ENCODE measurements at places on chromosomes 16 and 17.

DNA sequence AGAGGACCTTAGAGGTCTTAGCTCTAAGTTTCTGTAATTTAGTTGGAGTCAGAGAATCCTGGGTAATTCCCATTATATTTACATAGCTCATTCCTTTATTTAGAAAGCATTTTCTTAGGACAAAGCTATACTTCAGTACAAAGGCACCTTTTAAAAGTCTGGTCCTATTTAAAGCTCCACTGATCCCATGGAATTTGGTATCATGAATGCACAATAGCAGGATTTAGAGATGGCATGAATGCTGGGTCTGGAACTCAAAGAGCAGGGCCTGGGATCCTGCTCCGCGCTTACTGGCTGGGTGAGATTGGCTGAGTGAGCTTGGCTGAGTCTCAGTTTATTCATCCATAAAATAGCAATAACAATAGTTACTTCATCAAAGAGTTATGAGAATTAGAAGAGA is 4.8 kb downstream of the KRT23 start:
- DNase-seq, result no peak

- DNase-seq, result no peak
Measured at GRCh38 chr16:23383881-23384280, 69.1 kb downstream of the COG7 start.

DNA sequence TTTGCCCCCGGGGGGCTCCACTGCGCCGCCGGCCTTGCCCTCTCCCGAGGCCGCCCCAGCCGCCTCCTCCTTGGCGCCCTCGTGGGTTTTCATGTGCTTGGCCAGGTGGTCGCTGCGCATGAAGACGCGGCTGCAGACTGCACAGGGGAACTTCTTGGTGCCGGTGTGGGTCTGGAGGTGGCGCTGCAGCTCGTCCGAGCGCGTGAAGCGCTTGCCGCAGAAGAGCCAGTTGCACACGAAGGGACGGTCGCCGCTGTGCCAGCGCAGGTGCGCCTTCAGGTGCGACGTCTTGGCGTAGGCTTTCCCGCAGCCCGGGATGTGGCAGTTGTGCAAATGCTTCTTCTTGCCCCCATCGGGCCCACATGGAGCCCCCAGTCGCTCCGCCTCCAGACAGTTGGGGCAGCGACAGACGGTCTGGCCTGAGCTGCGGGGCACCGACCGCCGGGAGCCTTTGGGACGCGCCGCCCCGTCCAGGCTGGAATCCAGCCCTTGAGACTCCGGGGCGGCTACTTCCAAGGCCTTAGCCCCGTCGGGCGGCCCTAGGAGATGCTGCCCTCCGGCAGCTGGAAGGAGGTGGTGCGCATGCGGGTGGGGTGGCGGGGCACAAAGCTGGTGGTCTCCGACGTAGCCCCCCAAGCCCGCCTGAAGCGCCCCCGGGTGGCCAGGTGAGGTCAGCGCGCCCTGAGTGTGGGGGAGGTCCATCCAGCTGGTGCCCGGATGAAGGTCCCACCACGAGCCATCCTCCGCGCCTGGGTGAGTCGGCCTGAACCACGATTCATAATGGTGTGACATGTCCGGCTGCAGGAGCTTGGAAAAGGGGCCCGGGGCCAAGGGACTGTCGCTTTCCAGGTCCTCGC is 3.4 kb downstream of the SP6 start:
- DNase-seq, result no peak

- DNase-seq, result no peak
Measured at GRCh38 chr16:65534121-65534528, 412.3 kb upstream of the CDH11 start.

DNA sequence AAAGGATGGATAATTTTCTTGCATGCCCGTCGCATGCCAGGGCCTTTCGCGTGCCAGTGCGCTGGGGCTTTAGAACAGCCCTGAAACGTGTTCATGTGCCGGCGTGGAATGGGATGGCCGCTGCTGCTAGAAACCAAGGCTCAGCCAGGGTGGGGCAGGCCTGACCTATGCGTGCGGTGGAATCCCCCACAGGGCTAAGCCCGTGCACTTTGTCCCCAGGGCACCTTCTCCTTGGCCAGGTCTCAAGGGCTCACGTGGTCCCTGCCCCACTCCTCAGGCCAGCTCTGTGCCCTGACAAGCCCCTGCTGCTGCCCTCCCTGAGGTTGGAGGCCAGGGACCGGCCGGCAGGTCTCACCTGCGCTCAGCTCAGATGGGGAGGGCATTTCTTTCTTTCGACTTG is 13.1 kb upstream of the RNF213 start:
- no peak for DNase-seq

DNA sequence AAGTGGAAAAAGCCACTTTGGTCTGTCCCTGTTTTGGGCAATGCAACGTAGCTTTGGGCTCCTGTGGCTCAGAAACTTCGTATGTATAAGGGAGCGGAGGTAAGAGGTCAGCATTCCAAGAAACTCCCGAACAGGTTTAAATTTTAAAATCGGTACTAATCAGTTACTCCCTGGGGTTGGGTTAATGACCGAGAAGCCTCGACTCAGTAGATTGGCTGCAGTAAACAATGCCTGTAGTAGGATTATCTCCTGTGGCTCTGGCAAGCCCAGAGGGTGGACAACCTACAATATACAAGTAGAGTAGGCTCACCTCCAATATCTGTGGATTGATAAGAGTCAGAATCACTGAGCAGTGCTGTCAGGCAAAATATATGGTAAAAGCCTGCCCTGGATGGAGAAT is 1.6 kb upstream of the GNA13 start:
- DNase-seq, result no peak
